ENCODE measurements at places on chromosomes 2 and 18.

GRCh38 chr2:26946841-26947784 is 23.3 kb upstream of the MAPRE3 start:
- DNase-seq: peak; percentile 66
- H3K36me3 ChIP-seq: no peaks in the 10 kb centered on the region
- no peak overlapping the region for H3K4me3 ChIP-seq
- H3K27ac ChIP-seq: no peak overlapping the region
- peaks cover 10% of the 10 kb centered on the region for H3K4me1 ChIP-seq

- H3K4me1 ChIP-seq: peaks cover 80% of the 10 kb centered on the region
- H3K36me3 ChIP-seq: no peaks in the 10 kb centered on the region
- no peak for DNase-seq
- H3K4me3 ChIP-seq: no peak overlapping the region
Measured at GRCh38 chr2:105786231-105787230, 41.8 kb downstream of the NCK2 start.

DNA sequence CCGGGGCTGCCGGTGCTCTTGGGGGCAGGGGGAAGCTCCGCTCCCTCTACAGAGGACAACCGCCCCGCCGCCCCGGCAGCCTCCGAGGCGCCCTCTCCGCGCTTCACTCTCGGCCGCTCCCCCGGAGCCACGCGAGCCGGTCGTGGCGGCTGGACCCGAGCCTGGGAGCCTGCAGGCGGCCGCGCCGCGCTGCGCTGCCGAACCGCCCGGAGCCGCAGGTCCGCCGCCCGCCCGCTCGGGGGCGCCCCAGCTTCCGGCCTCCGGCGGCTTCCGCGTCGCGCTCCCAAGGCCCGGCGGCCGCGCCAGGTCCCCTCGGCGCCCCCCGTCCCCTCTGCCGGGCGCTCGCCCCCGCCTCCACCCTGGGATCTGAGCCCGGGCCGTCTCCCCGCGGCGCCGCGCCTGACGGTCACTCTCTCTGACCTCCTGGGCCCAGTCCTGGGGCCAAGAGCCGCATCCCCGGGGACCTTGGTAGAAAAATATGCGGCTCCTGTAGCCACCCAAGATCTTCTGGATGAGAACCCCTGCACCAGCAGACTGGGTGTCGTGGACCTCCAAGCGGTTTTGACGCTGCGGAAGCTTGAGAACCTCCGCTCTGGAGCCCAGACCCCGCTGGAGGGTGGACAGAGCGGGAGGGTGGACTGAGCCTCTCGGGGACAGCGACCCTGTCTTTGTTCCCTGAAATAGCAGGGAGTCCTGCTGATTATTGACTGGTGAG is 44.3 kb downstream of the SERTAD2 start:
- H3K27me3 ChIP-seq: no peaks in the 10 kb centered on the region
- peak overlapping the region; percentile 77 for H3K4me3 ChIP-seq
- no peaks in the 10 kb centered on the region for H3K36me3 ChIP-seq

DNA sequence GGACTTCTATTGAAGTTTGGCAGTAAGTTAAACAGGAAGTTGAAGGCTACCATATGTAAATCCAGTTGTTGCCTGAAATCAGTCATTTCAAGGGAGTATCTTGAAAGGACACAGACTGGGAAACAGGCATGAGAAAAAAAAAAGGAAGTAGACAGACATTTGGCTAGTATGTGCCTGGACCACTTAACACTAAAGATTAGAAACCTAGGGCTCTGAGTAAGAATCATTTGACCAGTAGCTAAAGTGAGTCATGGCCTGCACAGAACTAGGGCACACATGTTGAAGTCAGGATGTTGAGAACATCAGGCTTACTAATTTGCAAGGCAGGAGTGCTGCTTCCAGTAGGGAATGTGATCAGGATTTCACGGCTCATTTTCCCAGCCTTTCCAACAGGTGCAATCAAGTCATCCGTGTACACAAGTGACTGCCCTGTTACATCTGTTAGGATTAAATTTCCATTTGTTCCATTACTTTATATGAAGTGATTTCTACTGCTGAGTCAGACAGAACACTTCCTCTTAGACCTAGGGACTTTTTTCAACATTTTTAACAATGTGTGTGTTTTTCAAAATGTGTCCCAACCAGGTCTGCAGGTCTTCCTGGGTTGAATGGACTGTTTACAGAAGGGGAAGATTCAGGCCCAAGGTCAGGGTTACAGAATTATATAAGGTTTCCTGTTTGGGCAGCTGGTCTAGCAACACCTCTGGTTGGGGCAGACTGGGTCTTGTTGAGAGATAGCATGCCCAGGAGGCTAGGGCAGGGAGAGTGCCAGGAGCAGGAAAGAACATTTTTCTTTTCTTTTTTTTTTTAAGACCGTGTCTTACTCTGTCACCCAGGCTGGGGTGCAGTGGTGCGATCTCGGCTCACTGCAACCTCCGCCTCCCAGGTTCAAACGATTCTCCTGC is 145.6 kb downstream of the TGIF1 start:
- H3K4me1 ChIP-seq: peaks cover 54% of the 10 kb centered on the region
- peak overlapping the region; percentile 64 for H3K4me3 ChIP-seq
- H3K27me3 ChIP-seq: no peaks in the 10 kb centered on the region
- peak overlapping the region; percentile 99 for H3K27ac ChIP-seq

GRCh38 chr18:49241852-49242251 is 218.6 kb downstream of the DYM start:
- H3K4me1 ChIP-seq: no peaks in the 10 kb centered on the region
- DNase-seq: no peak
- H3K27me3 ChIP-seq: no peaks in the 10 kb centered on the region
- H3K36me3 ChIP-seq: peaks cover 13% of the 10 kb centered on the region

DNA sequence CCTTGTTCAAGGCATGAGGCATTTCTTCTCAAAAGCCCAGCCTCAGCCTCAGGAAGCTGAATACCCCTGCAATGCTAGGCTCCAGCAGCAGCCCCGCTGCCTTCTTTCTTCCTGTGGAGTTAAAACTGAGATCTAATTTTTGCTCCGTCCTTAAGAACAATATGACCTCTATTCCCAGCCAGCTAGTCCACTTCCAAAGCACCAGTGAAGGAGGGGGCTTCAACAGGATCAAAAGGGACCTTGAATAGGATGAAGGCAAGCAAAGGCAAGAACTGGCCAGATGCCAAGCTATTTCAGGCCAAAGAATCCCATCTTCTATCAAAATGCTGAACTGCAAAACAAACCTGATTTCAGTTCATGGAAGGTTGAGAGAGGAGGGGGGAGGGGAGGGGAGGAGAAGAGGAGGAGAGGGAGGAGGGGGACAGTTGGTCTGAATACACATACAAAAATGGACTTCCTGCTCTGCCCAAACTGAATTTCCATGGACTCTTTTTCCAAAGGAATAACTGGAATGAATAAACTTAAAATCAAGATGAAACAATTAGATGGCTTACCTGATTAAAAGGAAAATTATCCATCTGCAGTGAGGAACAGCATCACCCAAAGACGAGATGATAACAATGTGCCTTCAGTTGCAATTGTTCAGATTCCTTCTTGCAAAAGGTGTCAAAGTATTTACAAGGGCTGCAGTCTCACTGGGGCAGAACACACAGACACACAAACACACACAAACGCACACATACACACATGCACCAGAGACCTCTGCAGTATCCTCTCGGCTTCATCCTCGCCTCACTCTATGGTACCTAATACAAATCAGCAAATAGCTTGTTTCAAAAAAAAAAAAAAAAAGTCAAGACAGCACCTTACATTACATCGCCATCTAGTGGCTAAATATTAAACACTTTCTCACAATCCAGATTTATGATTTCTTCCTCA is at the start of gene SCN1A:
Gene SCN1A (minus strand): TSS at position 804 of the 939 bp plus-strand sequence. CDS start 54,399 bp downstream, outside the sequence.
- peaks cover 7% of the 10 kb centered on the region for H3K4me1 ChIP-seq
- H3K36me3 ChIP-seq: no peaks in the 10 kb centered on the region
- H3K27me3 ChIP-seq: peaks cover 20% of the 10 kb centered on the region
- no peak within 1 kb of the TSS for H3K27ac ChIP-seq
- no peak for DNase-seq

GRCh38 chr18:27762054-27762453 is 414.9 kb downstream of the CDH2 start:
- H3K27ac ChIP-seq: no peak overlapping the region
- H3K4me3 ChIP-seq: no peak overlapping the region
- H3K36me3 ChIP-seq: no peaks in the 10 kb centered on the region

- no peak overlapping the region for H3K4me3 ChIP-seq
- DNase-seq: no peak
- peak overlapping the region; percentile 64 for H3K27ac ChIP-seq
- no peaks in the 10 kb centered on the region for H3K27me3 ChIP-seq
- no peaks in the 10 kb centered on the region for H3K36me3 ChIP-seq
- H3K4me1 ChIP-seq: peaks cover 82% of the 10 kb centered on the region
Measured at GRCh38 chr2:197952540-197953202, 148.3 kb downstream of the PLCL1 start.

- H3K4me3 ChIP-seq: no peak overlapping the region
- H3K27ac ChIP-seq: peak overlapping the region; percentile 79
- H3K27me3 ChIP-seq: no peaks in the 10 kb centered on the region
- no peak for DNase-seq
- peaks cover 58% of the 10 kb centered on the region for H3K36me3 ChIP-seq
Measured at GRCh38 chr2:98565286-98565860, 42.9 kb downstream of the COA5 start.

DNA sequence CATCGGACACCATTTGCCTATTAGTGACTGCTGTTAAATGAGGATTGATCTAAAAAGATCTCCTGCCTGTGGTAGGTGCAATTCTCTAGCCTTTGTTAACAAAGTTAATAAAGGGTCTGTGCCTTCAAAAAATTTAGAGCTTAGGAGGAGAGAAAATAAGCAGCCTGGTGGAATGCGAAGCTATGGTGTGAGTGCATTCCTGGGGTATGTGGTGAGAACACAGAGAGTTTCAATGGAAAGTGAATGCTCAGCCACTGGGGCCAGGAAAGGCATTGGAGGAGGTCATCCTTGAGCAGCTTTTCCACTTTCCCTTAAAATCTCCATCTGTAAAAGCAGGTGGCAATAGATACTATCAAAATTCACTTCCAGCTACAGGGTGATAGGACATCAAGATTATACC is 331.2 kb upstream of the LRATD1 start:
- H3K27ac ChIP-seq: no peak overlapping the region
- H3K27me3 ChIP-seq: no peaks in the 10 kb centered on the region
- no peaks in the 10 kb centered on the region for H3K4me1 ChIP-seq
- no peak for DNase-seq
- H3K4me3 ChIP-seq: no peak overlapping the region

DNA sequence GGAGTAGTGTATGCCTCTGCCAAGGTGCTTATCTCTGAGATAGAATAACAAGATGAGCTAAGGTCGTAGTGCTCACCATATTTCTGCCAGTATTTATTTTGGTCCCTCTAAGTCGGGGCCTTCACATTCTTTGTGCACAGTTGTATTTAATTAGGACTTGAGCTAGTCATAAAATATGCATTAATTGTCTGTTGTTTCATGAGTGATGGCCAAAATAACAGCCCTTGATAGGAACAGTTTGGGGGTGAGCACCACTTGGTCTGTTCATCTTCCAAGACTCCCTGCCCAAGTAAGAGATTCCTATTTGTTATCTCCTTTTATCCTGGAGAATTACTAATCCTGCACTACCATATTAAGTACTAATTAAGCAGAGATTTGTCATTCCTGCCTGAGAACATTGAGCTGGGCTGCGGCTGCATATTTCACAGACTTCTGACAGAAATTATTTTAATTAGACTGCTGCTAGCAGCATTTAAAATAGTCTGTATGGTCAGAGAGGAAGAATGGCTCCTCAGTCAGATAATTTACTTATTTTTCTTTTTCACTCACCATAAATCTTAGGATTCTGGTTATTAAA is 435.1 kb downstream of the MTX2 start:
- H3K27me3 ChIP-seq: no peaks in the 10 kb centered on the region
- no peaks in the 10 kb centered on the region for H3K36me3 ChIP-seq
- peaks cover 20% of the 10 kb centered on the region for H3K4me1 ChIP-seq
- no peak overlapping the region for H3K27ac ChIP-seq
- no peak for DNase-seq

- H3K36me3 ChIP-seq: no peaks in the 10 kb centered on the region
- DNase-seq: no peak
- peaks cover 11% of the 10 kb centered on the region for H3K4me1 ChIP-seq
- no peak overlapping the region for H3K4me3 ChIP-seq
Measured at GRCh38 chr2:50111067-50111466, 920.9 kb downstream of the NRXN1 start.

GRCh38 chr2:121235542-121235941 is 49.5 kb downstream of the TFCP2L1 start:
- no peaks in the 10 kb centered on the region for H3K4me1 ChIP-seq
- H3K27ac ChIP-seq: no peak overlapping the region
- no peaks in the 10 kb centered on the region for H3K36me3 ChIP-seq
- no peak overlapping the region for H3K4me3 ChIP-seq
- peaks cover 70% of the 10 kb centered on the region for H3K27me3 ChIP-seq

GRCh38 chr18:52220062-52220591 is 119.9 kb upstream of the DCC start:
- no peaks in the 10 kb centered on the region for H3K36me3 ChIP-seq
- no peak overlapping the region for H3K27ac ChIP-seq
- DNase-seq: no peak
- H3K27me3 ChIP-seq: no peaks in the 10 kb centered on the region
- H3K4me3 ChIP-seq: no peak overlapping the region

GRCh38 chr2:8169443-8169842 is 512.4 kb upstream of the ID2 start:
- DNase-seq: no peak
- H3K27ac ChIP-seq: no peak overlapping the region
- no peak overlapping the region for H3K4me3 ChIP-seq
- H3K4me1 ChIP-seq: peaks cover 17% of the 10 kb centered on the region
- no peaks in the 10 kb centered on the region for H3K36me3 ChIP-seq

- H3K36me3 ChIP-seq: no peaks in the 10 kb centered on the region
- no peak overlapping the region for H3K4me3 ChIP-seq
- peaks cover 7% of the 10 kb centered on the region for H3K4me1 ChIP-seq
- no peaks in the 10 kb centered on the region for H3K27me3 ChIP-seq
Measured at GRCh38 chr2:152370783-152371182, 35.8 kb downstream of the FMNL2 start.

DNA sequence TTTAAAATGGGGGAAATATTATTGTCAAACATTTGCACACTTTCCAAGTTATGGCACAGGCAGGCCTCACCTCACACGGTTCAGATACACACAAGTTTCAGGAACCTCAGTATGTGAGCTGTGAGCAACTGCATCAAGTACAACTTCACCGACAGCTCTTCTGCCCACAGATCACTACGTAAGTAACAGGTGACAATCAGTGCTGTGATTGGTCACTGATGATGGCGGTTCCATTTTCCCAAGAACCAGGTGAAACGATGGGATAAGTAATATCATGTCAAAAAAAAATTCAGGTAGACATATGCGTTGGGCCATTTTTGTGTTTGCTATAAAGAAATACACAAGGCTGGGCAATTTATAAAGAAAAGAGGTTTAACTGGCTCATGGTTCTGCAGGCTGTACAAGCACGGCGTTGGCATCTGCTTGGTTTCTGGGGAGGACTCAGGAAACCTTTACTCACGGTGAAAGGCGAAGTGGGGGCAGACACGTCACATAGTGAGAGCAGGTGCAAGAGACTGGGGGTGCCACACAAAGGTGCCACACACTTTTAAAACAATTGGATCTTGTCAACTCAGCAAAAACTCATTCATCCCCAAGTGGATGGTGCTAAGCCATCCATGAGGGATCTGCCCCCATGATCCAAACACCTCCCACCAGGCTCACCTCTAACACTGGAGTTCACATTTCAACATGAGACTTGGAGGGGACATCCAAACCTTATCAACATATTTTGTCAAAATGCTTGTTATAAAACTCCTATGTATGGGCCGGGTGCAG is 57.9 kb downstream of the LPIN2 start:
- H3K27ac ChIP-seq: no peak overlapping the region
- H3K27me3 ChIP-seq: no peaks in the 10 kb centered on the region
- H3K36me3 ChIP-seq: peaks cover 35% of the 10 kb centered on the region
- H3K4me3 ChIP-seq: no peak overlapping the region
- peaks cover 18% of the 10 kb centered on the region for H3K4me1 ChIP-seq

GRCh38 chr2:64858541-64859311 is 130.5 kb upstream of the SLC1A4 start:
- DNase-seq: no peak
- no peaks in the 10 kb centered on the region for H3K36me3 ChIP-seq
- no peaks in the 10 kb centered on the region for H3K27me3 ChIP-seq
- H3K4me3 ChIP-seq: peak overlapping the region; percentile 70
- peaks cover 49% of the 10 kb centered on the region for H3K4me1 ChIP-seq
- H3K27ac ChIP-seq: peak overlapping the region; percentile 99
